ENCODE measurements at places on chromosomes 11 and 22. TPM values are rescaled to one million over a fixed set of nuclear protein-coding genes. Genes with fewer than 3 reads are reported as not detected.

P2RX6 gene
- total RNA-seq: 1.0 TPM

GRCh38 chr11:2144544-2145248 is 5.5 kb upstream of the IGF2 start:
- H3K4me1 ChIP-seq: peaks cover 8% of the 10 kb centered on the region
- H3K27me3 ChIP-seq: peaks cover 71% of the 10 kb centered on the region
- H3K27ac ChIP-seq: no peak overlapping the region
- H3K4me3 ChIP-seq: no peak overlapping the region
- DNase-seq: no peak

SREBF2 gene
- total RNA-seq: 106 TPM

DNA sequence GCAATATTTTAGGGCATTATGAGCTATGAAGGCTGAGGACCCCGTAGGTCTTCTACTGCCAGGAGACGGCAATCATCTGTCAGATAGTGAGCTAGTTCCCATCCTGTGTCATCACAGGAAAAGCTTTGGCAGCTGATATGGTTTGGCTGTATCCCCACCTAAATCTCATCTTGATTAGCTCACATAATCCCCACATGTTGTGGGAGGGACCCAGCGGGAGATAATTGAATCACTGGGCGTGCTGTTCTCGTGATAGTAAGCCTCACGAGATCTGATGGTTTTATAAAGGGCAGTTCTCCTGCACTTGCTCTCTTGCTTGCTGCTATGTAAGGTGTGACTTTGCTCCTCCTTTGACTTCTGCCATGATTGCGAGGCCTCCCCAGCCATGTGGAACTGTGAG is 18.1 kb downstream of the CSRP3 start:
- H3K27me3 ChIP-seq: no peaks in the 10 kb centered on the region
- H3K36me3 ChIP-seq: no peaks in the 10 kb centered on the region
- no peaks in the 10 kb centered on the region for H3K4me1 ChIP-seq
- no peak for DNase-seq
- no peak overlapping the region for H3K4me3 ChIP-seq

DNA sequence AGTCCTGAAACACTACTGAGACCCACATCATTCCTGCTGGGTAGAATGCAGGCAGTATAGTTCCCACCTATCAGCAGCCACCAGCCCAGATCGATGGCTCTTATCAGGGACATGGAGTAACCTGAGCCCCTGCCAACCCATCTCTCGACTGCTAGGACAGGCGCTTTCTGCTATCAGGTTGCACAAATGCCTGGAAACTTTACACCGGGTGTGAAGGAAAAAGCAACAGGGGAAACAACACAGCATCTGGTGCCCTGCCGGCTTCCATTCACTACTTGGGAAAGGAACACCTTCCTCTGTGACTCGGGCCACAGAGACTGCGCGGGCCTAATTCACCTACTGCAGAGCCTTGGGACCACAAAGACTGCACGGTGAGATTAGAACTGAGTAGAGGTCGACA is 18.5 kb downstream of the RBFOX2 start:
- no peak overlapping the region for H3K4me3 ChIP-seq
- no peaks in the 10 kb centered on the region for H3K36me3 ChIP-seq
- no peak for DNase-seq
- peaks cover 40% of the 10 kb centered on the region for H3K27me3 ChIP-seq
- H3K27ac ChIP-seq: no peak overlapping the region
- no peaks in the 10 kb centered on the region for H3K4me1 ChIP-seq

DNA sequence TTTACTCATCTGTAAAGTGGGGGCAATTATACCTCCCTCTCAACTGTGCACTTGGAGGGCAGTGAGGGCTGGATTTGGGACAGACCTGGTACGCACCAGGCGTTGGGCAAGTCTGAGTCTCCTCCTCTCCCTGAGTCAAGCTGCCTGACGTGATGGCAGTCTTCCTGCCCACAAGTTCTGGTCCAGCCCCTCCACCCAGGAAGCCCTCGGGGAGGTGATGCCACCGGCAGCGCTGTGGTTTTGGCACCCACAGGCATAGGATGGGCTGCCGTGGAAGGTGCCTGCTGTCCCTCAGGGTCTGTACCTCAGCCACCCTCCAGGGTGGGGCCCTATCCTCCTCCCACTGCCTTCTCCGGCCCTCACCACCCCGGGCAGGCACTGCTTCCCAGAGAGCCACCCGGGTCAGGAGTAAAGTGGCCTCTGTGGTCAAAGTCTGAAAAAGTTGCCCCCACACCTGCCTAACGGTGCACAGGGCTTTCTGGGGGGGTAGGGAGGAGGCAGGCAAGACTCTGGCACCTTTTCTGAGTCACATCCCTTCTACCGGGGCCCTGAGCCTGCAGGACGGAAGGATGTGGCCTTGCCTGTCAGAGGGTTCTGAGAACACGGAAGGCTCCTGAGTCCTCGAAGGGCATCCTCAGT is 6.5 kb upstream of the APOBEC3H start:
- H3K36me3 ChIP-seq: peaks cover 5% of the 10 kb centered on the region
- peaks cover 52% of the 10 kb centered on the region for H3K4me1 ChIP-seq
- H3K27ac ChIP-seq: peak overlapping the region; percentile 98
- DNase-seq: peak; percentile 69

ZP1 gene
- total RNA-seq: not detected

DNA sequence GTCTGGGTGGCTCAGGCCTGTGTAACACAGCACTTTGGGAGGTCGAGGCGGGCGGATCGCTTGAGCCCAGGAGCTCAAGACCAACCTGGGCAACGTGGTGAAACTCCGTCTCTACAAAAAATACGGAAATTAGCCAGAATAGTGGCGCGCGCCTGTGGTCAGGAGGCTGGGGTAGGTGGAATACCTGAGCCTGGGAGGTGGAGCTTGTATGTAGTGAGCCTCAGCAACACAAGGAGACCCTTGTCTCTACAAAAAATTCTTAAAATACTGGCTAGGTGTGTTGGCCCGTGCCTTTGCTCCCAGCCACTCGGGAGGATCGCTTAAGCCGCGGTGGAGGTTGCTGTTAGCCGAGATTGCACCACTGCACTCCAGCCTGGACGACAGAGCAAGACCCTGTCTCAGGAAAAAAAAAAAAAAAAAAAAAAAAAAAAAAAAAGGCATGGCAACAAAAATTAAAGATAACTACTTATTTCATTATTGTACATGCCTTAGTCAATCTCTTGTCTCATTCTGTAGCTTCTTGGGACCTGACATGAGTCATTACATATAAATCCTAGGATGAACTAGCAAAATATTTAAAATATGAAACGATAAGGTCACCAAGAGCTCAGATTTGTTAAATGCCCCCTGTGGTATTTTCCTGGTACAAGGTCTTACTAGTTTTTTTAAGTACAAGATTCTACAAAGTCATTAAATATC is 1.1 kb downstream of the TAF1D start:
- H3K4me1 ChIP-seq: peaks cover 57% of the 10 kb centered on the region
- peak overlapping the region; percentile 99 for H3K4me3 ChIP-seq
- DNase-seq: peak; percentile 26
- H3K27ac ChIP-seq: peak overlapping the region; percentile 99
- no peaks in the 10 kb centered on the region for H3K27me3 ChIP-seq
- peaks cover 6% of the 10 kb centered on the region for H3K36me3 ChIP-seq

GRCh38 chr11:4090258-4090657 is 4.3 kb upstream of the RRM1 start:
- no peaks in the 10 kb centered on the region for H3K27me3 ChIP-seq
- peaks cover 23% of the 10 kb centered on the region for H3K36me3 ChIP-seq
- peaks cover 71% of the 10 kb centered on the region for H3K4me1 ChIP-seq
- DNase-seq: peak; percentile 35
- peak overlapping the region; percentile 96 for H3K27ac ChIP-seq

OR5AK2 gene
- not detected for total RNA-seq

- H3K4me1 ChIP-seq: peaks cover 26% of the 10 kb centered on the region
- peaks cover 2% of the 10 kb centered on the region for H3K36me3 ChIP-seq
- no peak for DNase-seq
- H3K27ac ChIP-seq: no peak overlapping the region
Observed at GRCh38 chr22:40469181-40469580, 98.8 kb downstream of the SGSM3 start.

NAV2 gene
- total RNA-seq: 0.96 TPM

OSM gene
- total RNA-seq: 29.1 TPM

DNA sequence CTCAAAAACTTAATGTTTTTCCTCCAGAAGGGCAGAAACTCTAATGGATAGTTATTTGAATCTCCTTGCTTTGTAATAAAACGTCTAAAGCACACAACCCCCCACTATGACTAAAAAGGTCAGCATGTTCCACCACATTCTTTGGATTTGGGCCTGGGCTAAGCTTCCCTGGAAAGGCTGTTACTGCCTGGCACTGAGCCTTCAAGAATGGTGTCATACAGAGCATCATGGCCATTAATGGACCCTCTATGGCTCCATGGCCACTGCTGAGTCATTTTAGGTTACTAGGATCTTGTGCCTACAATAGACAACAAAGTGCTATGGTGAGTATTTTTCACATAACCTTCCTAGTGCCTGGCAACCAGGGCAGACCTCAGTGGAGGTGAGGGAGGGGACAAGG is 242.6 kb upstream of the FAT3 start:
- H3K4me3 ChIP-seq: no peak overlapping the region
- H3K27ac ChIP-seq: no peak overlapping the region
- H3K4me1 ChIP-seq: no peaks in the 10 kb centered on the region
- H3K36me3 ChIP-seq: no peaks in the 10 kb centered on the region
- no peaks in the 10 kb centered on the region for H3K27me3 ChIP-seq
- no peak for DNase-seq

GRCh38 chr11:35593143-35593542 is 25.1 kb upstream of the FJX1 start:
- H3K27ac ChIP-seq: no peak overlapping the region
- H3K27me3 ChIP-seq: peaks cover 64% of the 10 kb centered on the region
- no peaks in the 10 kb centered on the region for H3K4me1 ChIP-seq
- no peak overlapping the region for H3K4me3 ChIP-seq
- no peak for DNase-seq

- no peak overlapping the region for H3K27ac ChIP-seq
- no peaks in the 10 kb centered on the region for H3K4me1 ChIP-seq
- no peaks in the 10 kb centered on the region for H3K36me3 ChIP-seq
- no peak overlapping the region for H3K4me3 ChIP-seq
Observed at GRCh38 chr11:42913731-42914130, 398.1 kb upstream of the API5 start.

SMTNL1 gene
- not detected for total RNA-seq

- DNase-seq: peak; percentile 55
- peaks cover 40% of the 10 kb centered on the region for H3K4me1 ChIP-seq
- H3K4me3 ChIP-seq: no peak overlapping the region
- H3K36me3 ChIP-seq: no peaks in the 10 kb centered on the region
- H3K27me3 ChIP-seq: no peaks in the 10 kb centered on the region
- H3K27ac ChIP-seq: no peak overlapping the region
Observed at GRCh38 chr11:122743949-122744348, 88.4 kb downstream of the UBASH3B start.

- peaks cover 2% of the 10 kb centered on the region for H3K36me3 ChIP-seq
- DNase-seq: peak; percentile 2
- H3K4me1 ChIP-seq: peaks cover 29% of the 10 kb centered on the region
- H3K27ac ChIP-seq: peak overlapping the region; percentile 86
Observed at GRCh38 chr11:44622721-44623258, 57.3 kb downstream of the CD82 start.

DNA sequence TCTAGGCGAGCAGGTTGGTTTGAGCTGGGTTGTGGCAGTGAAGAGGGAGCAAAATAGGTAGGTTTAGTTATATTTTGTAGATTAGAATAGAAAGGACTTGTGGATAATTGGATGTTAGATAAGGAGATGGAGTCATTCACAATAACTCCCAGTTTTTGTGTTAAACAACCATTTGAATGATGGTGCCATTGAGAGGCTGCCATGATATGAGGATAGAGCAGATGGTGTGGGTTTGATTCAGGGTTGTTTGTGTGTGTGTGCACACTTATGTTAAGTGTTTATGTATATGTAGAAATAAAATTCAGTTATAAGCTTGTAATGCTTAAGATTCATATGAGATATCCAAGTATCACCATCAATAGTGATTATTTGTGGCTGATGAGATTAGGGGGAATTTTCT is 166.6 kb downstream of the NXPE2 start:
- H3K27ac ChIP-seq: no peak overlapping the region
- H3K4me1 ChIP-seq: no peaks in the 10 kb centered on the region
- no peak overlapping the region for H3K4me3 ChIP-seq
- no peak for DNase-seq
- no peaks in the 10 kb centered on the region for H3K36me3 ChIP-seq

DNA sequence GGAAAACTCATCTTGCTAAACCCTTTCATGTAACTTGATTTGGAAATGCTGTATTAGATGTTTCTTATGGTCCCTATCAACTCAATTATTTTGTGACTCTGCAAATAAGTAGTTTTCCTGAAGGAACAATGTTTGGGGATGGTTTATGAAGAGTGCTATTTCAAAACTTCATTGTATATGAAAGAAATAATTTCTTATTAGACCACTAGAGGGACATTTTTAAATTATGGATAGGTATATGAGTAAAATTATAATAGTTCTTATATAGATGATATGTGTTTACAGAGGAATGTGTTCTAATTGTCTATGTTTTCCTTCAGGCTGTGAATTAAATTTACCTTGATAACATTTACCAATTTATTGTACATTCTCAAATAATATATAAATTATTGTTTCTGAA is 509.4 kb upstream of the RAG2 start:
- no peaks in the 10 kb centered on the region for H3K27me3 ChIP-seq
- DNase-seq: no peak
- H3K27ac ChIP-seq: no peak overlapping the region
- no peaks in the 10 kb centered on the region for H3K4me1 ChIP-seq

DNA sequence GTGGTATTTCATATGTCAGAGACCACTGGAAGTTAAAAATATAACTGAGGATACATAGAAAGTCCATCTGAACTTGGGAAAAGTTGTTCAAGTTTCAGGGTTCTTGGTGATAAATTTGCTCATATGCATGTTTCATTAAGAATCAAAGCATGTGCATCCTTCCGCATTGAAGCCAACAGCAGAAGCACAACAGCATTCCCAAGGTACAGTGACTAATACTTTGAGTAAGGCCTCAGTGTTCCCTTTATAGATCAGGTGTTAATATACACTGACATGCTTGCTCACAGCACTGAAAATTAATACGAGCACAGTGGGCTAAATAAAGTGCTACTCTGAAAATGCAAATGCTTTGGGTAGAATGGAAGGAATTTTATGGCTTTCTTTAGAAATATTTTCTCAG is 691.1 kb downstream of the METTL15 start:
- no peak overlapping the region for H3K4me3 ChIP-seq
- no peak for DNase-seq
- H3K4me1 ChIP-seq: no peaks in the 10 kb centered on the region
- H3K27me3 ChIP-seq: no peaks in the 10 kb centered on the region

DNA sequence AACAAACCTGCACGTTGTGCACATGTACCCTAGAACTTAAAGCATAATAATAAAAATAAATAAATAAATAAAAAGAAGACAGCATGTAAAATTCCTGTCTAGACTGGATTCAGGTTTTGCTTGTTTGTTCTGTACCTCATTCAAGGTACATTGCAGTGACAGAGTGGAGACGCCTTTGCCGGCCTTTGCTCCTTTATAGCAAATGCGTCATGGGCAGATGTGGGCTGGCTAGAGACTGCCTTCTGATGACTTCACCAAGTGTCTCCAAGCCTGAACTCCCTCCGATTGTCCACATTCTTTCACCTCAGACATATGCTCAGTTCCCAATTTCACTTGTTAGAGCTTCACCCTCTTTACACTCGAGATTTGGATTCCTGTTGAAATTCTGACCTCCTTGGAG is 147.8 kb upstream of the ARHGAP20 start:
- peaks cover 9% of the 10 kb centered on the region for H3K27me3 ChIP-seq
- no peaks in the 10 kb centered on the region for H3K36me3 ChIP-seq
- H3K27ac ChIP-seq: no peak overlapping the region

Data from T-helper 17 cell (primary cell).